GM23338 (cell line): ENCODE measurements at places on chromosomes 16 and 17. TPM values are rescaled to one million over a fixed set of nuclear protein-coding genes. Genes with fewer than 3 reads are reported as not detected.

The NTN1 gene
- 2.6 and 3.0 TPM in 2 replicates for total RNA-seq

DNA sequence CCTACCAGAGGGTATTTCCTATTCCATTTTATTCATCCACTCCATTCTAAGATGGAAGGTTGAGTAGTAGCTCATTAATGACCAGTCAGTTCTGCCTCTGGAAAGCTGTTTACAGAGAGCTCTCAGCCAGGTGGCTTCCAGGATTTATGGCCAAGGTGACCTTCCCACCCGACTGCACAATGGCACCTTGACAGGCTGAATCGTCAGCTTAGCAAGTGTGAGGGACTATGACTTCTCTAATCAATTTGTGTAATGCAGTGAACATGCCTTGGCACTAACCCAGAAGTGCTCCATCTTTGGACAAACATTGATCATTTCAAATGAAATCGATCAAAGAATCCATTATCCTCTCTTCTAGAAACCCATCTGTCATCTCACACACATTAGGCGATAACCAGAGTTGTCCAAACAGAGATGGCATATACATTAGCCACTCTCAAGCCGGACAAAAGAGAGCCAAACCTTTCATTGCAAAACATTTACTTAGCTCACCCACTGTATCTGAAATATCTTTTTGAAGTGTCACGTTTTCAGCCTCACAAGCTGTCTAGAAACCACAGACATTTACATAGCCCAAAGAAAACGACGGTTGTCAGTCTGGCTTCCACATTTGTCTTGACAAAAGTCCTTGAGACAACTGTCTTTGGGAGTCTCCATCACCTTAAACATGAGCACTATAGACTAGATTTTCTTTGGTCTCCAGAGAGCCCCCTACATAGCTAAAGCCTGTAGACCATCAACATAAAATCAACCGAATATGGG lies 35.6 kb downstream of the CLEC3A start:
- DNase-seq, result no peak
- peaks cover 37% of the 10 kb centered on the region; the same call in 1 of the 2 replicates for H3K27me3 ChIP-seq
- no peaks in the 10 kb centered on the region for H3K36me3 ChIP-seq
- H3K4me1 ChIP-seq, result no peaks in the 10 kb centered on the region

GRCh38 chr17:71176928-71177443 lies 943.8 kb upstream of the SOX9 start:
- no peaks in the 10 kb centered on the region for H3K36me3 ChIP-seq
- H3K27ac ChIP-seq, result no peak overlapping the region
- H3K4me3 ChIP-seq, result no peak overlapping the region
- DNase-seq, result no peak
- H3K27me3 ChIP-seq, result no peaks in the 10 kb centered on the region

- no peaks in the 10 kb centered on the region for H3K27me3 ChIP-seq
- H3K27ac ChIP-seq, result no peak overlapping the region
- 0 out of 2 replicates have a peak, but pooled peaks cover 6% of the 10 kb centered on the region for H3K4me1 ChIP-seq
- no peaks in the 10 kb centered on the region for H3K36me3 ChIP-seq
- no peak for DNase-seq
- H3K4me3 ChIP-seq, result no peak overlapping the region
Observed at GRCh38 chr17:70523426-70523825, 354.1 kb downstream of the KCNJ2 start.

The KRT25 gene
- not detected in 2 replicates for total RNA-seq

DNA sequence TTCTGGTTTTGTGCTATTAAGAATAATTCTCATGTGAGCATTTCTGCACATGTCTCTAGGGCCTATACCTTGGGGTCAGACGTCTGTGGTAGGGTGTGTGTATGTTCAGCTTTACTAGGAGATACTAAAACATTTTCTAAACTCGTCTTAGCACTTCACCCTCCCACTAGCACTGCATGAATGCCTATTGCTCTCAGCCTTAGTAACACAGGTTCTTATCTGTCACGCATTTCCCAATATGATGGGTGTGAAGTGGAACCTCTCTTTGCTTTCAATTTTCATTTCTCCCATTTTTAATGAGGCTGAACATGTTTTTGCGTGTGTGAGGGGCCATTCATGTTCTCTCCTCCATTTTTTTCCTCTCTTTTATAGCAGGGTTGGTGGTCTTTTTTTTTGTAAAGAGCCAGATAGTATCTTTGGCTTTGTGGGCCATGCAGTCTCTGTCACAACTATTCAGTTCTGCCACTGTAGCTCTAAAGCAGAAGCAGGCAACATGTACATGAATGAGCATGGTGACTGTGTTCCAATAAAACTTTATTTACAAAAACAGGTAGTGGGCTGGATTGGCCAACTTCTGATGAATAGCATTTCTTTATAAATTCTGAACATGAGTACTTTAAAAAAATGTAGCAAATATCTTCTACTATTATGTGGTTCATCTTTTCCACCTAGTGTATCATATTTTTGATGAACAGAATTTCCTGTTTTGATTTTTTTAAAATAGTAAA lies 354.0 kb downstream of the XYLT1 start:
- H3K36me3 ChIP-seq, result no peaks in the 10 kb centered on the region; the same call in 1 of the 2 replicates
- H3K4me3 ChIP-seq, result no peak overlapping the region
- no peak overlapping the region for H3K27ac ChIP-seq
- no peaks in the 10 kb centered on the region for H3K4me1 ChIP-seq
- H3K27me3 ChIP-seq, result no peaks in the 10 kb centered on the region
- no peak for DNase-seq
